ENCODE measurements at places on chromosomes 13 and 19.
A peak's percentile ranks its signal among the peaks of the same experiment; 100 is the strongest.

DNA sequence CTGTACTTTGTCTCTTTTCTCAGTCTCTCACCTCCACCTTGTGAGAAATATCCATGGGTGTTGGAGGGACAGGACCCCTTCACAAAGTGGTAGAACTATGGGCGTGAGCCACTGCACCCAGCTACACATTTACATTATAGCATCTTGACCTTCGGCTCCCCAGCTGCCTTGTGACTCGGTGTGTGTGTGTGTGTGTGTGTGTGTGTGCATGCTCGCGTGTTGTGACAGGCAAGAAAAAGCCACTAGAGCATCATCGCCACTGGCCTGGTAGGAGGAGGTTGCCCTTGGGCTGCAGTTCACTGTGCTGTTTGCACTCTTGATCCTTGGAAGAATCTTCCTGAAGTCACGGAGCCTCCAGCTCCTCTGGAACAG is 13.7 kb upstream of the ZNF888 start:
- no peak for DNase-seq

DNA sequence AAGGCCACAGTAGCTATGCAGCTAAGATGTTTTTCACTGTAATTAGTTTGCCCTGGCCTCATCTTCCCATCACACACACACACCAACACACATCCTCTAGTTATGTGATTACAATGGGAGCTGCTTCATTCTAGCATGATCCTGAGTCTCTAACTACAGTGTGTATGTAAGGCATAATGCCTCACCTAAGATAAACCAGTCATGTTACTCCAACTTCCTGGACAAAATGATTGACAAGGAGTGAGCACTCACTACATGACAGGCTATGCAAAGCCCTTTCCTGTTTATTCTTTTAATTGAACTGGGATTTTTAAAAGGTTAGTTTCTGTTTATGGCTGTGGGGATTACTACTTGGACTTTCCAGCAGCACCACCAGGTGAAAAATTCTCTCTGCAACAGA is 400.8 kb upstream of the ATXN8OS start:
- DNase-seq: no peak

DNA sequence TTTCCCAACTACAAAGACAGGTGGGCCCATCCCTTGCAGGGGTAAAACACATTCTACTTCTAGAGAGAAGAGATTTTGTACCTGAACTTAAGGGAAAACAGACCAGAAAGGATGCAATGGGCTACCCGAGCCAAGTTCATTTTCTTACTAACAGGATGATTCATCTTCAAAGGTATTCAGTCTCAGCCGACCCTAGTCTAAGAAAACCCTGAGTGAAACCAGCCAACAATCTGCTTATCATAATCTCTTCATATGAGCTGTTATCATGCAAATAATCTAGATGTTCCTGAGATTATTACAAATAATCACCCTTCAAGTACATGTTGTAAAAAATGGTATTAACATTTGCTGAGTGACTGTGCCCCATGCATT is 15.6 kb downstream of the PABPC3 start:
- DNase-seq: no peak

DNA sequence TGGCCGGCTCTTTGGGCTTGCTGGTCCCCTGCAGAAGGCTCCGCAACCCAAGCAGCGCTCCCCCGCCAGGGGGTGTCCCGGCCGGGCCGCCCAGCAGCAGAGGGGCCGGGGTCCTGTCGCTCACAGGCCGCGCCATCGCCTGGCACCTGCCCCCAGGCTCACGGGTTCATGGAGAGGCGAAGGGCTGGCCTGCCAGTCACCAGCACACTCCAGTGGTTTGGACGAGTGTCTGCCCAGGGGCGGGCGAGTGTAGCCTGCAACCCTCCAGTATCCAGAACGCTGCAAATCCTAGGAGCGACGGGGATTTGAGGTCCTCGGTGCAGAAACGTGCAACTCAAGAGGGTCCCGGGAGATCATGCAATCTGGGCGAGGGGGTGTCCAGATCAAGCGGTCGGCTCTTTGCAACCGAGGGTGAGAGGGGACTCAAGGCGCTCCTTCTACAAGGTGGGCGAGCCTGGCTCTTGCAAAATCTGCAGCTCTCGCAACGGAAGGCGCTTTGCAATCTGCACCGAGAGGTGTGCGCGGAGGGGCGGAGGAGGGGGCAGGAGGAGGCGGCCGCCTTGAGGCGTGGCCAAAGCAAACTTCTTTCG is at the start of gene DBP:
Gene DBP, minus strand, starts transcription at position 521 of the 590 bp plus-strand sequence. Its CDS starts 385 bp downstream, at position 136.
- DNase-seq: no peak

DNA sequence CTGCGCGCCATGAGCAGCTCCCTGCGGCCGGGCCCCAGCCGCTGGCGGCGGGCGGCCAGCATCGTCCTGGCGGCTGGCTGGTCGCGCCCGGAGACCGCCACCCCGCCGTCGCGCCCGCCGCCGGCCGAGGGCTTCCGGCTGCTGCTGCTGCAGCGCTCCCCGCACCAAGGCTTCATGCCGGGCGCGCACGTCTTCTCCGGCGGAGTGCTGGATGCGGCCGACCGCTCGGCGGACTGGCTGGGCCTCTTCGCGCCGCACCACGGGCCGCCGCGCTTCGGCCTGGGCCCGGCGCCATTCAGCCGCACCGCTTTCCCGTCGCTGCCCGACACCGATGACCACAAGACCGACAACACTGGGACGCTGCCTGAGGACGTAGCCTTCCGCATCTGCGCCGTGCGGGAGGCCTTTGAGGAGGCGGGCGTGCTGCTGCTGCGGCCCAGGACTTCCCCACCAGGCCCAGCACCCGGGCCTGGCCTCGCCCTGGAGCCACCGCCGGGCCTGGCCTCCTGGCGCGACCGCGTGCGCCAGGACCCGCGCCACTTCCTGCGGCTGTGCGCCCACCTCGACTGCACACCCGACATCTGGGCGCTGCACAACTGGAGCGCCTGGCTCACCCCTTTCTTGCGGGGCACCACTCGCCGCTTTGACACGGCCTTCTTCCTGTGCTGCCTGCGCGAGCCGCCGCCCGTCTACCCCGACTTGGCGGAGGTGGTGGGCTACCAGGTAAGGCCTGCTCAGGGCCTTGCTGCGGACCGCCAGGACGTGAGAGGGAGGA is 518 bp downstream of the NUDT19 start:
- no peak for DNase-seq

DNA sequence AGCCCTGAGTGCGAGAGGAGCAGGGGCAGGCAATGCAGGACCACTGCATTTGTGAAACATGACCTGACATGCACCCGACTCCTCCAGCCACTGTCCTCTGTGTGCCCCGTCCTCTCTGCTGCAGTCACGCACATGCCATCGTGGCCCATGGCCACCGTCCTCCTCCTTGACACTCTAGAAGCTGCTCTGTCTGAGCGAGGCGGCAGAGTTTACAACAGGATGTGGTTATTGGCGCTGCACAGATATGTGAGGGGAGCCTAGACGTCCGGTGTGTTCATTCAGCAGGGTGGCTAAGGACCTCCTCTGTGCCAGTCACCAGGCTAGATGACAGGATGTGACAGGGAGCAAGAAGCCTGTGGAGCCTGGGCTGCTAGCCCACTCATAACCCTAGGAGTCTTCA is 277.8 kb downstream of the FOXO1 start:
- no peak for DNase-seq

- no peak for DNase-seq
Observed at GRCh38 chr13:31898378-31899071, 133.0 kb upstream of the FRY start.

- no peak for DNase-seq
Observed at GRCh38 chr19:45952686-45953505, 20.8 kb downstream of the NOVA2 start.

GRCh38 chr13:110471833-110472162 is 89.7 kb downstream of the RAB20 start:
- no peak for DNase-seq

- DNase-seq: no peak
Observed at GRCh38 chr13:41193469-41193868, 900 bp downstream of the KBTBD7 start.

GRCh38 chr13:31747291-31747690 is 8.0 kb downstream of the RXFP2 start:
- no peak for DNase-seq

GRCh38 chr13:107065036-107065435 is 497.1 kb upstream of the ARGLU1 start:
- DNase-seq: no peak

DNA sequence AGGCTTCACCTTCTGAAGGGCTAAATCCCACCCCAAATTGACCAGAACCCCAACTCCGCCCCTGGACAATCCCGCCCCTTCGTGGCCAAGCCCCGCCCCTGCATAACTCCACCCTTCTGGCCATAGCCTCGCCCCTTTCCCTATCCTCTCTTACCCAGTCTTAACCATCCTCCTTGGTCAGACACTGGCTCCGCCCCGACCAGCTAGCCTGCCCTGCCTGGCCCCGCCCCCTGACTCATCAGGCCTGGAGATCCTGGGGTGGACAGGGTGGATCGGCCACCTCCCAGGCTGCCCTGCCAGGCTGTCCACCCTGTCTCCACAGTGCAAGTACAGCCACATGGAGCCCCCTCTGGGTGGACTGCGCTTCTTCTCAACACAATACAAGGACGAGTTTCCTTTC is 8.0 kb upstream of the ZNF358 start:
- no peak for DNase-seq

DNA sequence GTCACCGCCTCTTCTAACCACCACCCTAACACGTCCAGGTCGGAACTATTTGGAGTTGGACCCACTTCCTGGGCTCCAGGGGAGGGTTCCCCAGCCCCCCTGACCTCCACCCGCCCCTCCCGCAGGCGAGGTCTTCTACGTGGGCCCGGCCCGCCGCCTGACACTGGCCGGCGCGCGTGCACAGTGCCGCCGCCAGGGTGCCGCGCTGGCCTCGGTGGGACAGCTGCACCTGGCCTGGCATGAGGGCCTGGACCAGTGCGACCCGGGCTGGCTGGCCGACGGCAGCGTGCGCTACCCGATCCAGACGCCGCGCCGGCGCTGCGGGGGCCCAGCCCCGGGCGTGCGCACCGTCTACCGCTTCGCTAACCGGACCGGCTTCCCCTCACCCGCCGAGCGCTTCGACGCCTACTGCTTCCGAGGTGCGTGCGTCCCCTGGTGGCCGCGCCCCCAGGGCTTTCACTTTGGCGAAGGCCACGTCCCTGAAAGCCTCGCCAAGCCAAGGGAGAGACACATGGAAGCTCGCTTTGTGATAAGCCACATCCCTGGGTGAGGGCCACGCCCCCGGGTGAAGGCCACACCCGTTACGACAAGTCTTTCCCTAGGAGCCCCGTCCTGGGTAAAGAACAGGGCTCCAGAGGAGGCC is 13.2 kb downstream of the NCAN start:
- DNase-seq: no peak

DNA sequence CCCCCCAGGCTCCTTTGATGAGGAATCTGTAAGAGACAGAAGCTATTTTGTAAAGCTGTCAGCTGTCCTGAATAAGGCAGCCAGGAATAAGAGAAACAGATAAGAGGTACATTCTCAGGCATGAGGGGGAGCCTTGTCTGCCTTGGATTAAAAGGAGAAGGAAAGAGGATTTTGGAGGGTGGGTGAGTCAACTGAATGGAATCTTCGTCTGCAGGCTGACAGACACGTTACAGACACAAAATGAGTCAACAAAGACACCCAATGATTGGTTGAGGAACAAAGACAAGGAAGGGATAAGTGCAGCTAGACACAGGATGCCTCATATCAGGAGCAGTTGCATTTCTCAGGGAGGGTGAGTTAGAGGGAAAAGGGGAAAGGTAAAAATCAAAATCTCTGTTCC is 162.5 kb downstream of the OLFM4 start:
- DNase-seq: no peak

- DNase-seq: no peak
Observed at GRCh38 chr13:59103004-59103768, 1060.5 kb downstream of the DIAPH3 start.

GRCh38 chr13:44815623-44816022 is 173.6 kb downstream of the NUFIP1 start:
- peak; percentile 90 for DNase-seq

DNA sequence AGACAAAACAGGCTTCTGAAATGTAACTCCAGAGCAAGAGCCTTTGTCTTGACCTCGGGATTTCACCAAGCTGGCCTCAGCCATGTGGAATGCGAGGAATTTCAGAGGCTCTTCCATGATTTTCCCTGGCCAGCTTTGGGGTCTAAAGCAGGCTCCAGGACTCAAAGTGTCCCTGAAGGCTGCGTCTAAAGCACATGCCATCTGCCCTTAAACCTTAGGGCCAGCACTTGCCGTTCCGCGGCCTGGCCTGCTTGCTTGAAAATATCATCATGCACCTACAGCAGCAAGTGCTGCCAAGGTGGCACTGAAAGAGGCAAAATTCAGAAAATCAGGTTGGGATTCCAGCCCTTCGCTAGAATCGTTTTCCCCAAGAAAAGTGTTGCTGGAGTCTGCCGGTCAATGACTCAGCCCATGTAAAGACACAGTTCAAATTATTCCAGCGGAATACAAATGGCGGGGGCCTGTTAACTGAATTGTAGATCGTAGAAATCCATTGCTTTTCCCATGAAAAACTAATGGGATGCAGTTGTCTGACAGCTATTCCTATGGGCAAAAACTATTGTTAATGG is 105.7 kb upstream of the RAP2A start:
- DNase-seq: no peak

DNA sequence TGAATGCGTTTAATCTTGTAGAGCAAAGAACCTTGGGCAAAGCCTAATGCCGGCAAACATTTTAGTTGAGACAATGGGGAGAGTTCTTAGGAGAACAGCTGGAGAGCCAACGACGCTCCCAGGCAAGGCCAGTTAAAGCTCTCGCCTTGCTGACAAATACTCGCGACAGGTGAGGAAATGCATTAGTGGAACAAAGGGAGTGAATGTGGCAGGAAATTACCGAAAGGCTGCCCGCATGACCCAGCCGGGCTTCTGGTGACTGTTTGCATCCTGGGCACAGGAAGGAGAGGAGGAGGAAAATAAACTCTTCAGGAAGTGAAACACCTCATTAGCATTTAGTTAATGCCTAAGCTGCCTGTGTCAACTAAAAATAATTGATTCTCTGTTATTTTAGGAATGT is 74.6 kb downstream of the SHISA2 start:
- DNase-seq: no peak

DNA sequence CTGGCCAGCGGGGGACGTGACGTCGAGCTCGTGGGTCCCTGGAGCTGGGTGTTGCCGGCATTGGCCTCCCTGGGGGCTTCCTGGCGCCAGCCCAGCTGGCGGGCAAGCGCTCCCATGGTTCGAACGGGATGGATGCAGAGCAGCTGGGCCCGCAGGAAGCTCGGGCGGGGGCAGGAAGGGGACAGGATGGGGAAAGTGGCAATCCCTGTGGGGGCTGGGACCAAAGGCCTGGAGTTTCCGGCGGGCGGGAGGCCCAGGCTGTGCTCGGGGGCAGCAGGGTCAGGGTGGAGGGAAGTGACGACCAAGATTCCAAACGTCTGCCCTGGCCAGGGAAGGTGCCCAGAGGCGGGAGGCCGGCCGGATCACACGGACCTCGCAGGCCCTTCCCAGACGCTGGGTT is 19.3 kb downstream of the PALM start:
- DNase-seq: no peak
